ENCODE measurements at places on chromosomes 1 and 21.

DNA sequence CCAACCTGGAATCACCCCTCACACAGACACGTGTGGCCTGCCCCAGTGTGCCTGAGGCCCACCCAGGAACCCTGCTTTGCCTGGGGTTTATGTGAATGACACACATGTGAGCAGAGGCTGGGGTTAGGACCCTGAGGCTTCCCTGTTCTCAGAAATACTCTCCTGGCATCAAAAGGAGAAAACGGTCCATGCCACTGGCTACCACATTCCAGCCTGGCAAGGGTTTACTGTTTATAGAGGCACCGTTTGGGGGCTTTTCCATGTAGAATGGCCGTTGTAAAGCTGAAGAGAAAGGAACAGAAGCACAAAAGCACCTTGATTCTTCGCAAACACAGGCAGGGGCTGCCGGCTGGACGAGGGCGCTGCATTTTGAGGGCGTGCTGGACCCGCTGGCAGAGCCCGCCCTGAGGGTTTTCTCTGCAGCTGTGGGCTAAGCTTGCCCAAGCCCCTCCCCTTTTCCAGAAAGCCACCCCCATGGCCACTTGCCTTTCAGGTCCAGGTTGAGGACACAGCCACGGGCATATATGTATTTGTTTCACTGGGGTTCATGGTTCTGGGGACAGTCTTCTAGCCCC is 13.0 kb downstream of the TFF3 start:
- peak; percentile 17 for DNase-seq

GRCh38 chr1:245248231-245248731 is 93.5 kb downstream of the KIF26B start:
- no peak for DNase-seq

- no peak for DNase-seq
Measured at GRCh38 chr1:205286335-205286950, 35.1 kb downstream of the NUAK2 start.

- no peak for DNase-seq
Measured at GRCh38 chr21:25133939-25134338, 473.3 kb downstream of the MRPL39 start.

DNA sequence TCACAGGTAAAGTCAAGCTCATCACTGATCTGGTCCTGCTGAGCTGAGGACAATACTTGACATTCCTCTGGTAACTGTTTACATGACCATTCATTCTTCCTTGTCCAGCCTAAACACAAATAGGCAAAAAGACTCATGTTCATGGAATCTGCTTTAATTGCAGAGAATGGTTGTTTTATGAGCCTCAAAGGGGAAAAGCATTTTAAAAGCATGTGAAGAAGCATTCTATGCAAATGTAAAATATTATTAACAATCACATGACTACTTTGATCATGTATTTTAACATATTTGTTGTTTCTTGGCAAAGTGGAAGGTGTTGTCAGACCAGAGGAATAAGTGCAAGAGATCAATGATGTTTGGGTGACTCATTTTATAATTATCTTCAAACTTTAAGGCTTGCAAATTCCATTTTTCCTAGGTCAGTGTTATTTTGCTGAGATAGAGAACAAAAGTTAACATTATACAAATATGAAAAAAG is 133.7 kb downstream of the RUNX1 start:
- DNase-seq = no peak

DNA sequence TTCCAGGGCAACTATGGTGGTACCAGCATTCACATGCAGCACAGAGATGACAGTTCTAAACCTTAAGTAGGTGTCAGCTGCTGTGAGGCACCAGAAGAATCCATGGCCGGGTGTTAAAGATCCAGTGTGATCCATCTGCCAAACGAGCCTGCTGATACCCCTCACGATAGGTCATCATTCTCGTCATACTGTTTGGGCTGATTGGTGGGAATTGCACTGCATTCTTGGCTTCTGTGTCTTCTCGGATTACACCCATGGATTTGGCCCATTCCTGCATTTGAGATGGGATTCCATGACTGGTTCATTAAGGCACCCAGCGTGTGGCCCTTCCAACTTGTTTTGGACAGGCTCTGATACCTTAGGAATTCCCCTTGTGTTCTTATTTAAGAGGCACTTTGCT is 55.2 kb downstream of the ST6GALNAC3 start:
- no peak for DNase-seq

DNA sequence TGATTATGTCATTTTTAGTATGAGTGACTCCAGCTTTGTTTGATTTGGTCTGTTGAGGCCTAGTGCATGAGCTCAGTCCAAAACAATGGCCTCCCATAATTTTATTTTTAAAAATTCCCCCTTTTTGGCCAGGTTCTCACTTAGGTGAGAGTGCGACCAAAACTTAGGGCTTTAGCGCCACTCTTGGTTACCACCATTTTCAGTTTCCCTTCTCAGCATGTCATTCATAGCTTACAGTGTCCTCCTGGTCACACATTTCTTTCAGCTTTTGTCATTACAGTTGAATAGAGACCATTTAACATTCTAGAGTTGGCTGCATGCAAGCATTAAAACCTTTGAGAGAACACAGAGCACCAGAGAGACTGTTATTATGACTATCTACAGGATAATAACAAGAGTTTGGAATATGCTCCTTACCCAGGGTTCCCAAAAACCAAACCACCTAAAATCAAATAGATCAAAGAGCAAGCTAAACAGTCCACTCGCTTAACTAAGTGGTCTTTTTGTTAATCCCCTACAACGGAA is 85.4 kb downstream of the TLR5 start:
- DNase-seq = no peak

DNA sequence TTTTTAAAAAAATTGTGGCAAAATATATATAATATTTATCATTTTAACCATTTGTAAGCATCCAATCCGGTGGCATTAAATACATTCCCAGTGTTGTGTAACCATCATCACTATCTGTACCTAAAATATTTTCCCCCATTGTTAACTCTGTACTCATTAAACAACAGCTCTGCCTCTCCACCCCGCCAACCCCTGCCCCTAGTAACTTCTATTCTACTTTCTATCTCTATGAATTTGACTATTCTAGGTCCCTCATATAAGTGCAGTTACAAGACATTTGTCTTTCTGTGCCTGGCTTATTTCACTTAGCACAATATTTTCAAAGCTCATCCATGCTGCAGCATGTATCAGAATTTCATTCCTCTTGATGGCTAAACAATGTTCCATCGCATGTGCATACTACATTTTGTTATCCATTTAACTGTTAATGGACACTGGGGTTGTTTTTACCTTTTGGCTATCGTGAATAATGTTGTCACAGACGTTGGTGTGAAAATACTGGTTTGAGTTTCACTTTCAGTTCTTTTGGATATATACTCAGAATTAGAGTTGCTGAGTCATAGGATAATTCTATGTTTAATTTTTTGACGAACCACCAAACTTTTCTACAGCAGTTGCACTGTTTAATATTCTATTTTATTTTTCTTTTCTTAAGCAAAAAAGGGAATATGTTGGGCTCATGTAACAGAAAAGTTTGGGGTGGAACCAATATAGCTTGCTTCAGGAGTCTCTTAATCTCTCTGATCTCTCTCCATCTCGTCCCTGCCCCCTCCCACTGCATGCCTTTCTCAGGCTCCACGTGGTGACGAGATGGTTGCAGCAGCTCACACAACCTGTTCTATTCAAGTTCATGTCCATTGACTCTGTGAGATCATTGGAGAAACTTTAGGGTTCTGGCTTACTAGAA is 25.2 kb upstream of the RCAN1 start:
- DNase-seq = no peak

DNA sequence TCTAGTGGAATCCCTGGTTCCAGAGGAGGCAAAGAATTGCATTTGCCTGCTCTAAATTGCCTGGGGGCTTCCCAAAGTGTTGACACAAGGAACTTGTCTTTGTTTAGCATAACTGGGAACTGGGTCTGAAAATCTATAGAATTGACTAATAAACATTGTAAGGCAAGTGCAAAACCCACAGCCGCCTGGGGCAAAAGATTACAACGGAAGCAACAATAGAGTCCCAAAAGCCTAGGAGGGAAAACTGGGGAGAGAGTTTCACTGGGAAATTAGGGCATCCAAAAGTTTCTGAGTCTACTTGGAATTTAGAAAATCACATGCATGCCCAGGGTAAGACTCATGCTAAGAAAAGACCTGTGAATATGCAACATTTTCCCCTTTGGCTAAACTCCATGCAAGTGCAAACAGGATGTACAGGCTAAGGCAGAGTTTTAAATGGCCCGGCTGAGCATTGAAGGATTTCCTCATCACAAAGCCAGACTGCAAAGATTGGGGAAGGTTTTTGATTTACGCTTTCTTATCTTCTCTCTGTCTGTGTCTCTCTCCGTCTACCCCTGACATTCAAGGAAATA is 725.3 kb upstream of the NCAM2 start:
- no peak for DNase-seq

- DNase-seq = no peak
Measured at GRCh38 chr1:40257313-40257687, 736 bp upstream of the ZMPSTE24 start.

GRCh38 chr1:204405988-204406387 is 5.6 kb downstream of the PPP1R15B start:
- no peak for DNase-seq

DNA sequence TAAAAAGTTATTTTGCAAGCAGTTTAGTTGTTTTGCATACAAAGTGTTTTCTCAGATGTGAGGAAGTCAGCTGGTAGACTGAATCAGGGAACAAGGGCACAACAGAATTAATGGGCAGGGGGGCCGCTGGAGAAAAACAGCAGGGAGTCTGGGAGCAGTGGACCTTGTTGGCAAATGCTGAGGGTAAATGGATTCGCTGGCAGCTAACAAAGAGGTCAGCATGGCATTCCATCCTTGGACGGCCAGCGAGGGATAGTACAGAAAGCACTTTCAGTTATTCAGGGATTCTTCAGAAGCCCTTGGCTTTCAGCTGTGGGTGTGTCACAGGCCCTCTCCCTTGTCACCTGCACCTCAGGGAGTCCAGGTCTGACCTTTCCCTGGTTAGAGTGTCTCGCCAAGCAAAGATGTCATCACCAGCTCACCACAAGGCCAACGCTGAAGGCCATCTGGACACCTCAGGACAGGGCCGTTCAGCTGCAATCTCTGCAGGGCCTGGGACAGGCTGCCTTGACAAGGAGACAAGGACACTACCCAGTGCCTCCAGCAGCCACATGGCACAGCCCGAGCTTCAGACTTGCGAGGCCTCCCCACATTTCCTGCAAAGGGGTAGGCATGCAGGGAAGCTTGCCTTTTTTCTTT is 90.4 kb downstream of the KCNN3 start:
- DNase-seq = no peak

GRCh38 chr1:33986390-33987095 is 122.7 kb downstream of the HMGB4 start:
- no peak for DNase-seq

DNA sequence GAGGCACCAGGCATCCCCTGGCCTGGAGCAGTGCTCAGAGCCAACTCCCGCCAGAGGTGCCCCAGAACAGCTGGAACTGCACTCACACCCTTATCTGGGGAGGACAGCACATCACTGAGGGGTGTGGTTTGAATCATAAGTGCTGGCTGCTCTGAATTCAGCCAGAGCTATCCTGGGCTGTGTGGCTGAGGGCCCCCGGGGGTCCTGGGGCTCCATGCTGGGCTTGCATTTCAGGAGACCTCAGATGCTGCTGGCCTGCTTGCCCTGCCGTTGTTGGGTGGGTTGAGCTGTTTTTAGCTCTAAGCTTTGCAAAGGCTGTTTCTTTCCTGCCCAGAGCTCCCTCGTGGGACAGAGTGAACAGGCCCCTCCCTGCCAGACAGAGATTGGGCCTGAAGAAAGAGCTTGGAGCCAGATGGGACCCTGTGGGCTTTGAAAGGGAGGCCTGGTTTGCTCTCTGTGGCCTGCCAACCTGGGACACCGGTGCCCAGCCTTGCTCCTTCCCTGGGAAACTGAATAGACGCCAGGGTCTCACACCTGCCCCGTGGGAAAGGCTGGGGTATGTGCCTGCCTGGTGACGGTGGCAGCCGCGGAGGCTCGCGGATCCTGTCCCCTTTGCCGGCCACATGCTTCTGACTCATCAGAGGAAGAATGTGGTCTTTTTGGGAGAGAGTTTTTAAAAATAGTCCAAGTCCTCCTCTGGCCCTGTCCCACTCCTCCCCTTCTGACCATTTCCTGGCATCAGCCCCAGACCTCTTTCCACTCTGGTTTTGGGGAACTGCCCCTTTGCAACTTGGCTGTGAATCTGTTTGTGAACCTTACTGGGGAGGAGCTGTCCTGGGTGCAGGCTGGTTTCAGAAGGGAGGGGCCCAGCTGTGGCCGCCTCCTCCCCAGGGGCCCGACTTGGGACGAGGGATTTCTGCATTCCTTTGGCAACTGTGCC is 30.0 kb downstream of the ARHGEF10L start:
- no peak for DNase-seq

- DNase-seq = no peak
Measured at GRCh38 chr21:34559089-34559631, 47.1 kb upstream of the KCNE1 start.

- no peak for DNase-seq
Measured at GRCh38 chr1:3205815-3206214, 136.8 kb downstream of the PRDM16 start.

- DNase-seq = no peak
Measured at GRCh38 chr1:223180731-223181321, 37.8 kb upstream of the TLR5 start.

DNA sequence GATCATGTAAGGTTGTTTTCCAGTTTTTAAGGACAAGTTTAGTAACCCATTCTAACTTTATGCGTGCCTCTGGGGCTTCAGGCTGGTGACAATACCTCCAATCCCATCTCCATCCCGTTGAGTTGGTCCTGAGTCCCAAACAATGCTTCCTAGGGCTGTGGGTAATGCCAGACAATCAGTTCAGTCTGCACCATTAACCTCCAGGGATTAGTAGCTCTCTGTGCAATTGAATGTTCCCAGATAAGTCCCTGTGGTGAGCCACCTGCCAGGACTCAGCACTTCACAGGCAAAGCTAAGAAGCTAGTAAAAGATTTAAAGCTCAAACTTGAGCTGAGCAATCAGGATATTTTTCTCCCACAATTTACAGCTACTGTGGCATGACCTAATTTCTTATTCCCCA is 462.2 kb upstream of the PTBP2 start:
- DNase-seq = no peak

DNA sequence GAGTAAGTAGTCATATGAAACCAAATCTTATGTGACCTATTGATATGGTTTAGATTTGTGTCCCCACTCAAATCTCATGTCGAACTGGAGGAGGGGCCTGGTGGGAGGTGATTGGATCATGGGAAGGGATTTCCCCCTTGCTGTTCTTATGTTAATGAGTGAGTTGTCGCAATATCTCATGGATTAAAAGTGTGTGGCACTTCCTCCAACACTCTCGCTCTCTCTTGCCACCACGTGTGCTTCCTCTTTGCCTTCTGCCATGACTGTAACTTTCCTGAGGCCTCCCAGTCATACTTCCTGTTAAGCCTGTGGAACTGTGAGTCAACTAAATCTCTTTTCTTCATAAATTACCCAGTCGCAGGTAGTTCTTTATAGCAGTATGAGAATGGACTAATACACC is 241.2 kb downstream of the RGS7 start:
- DNase-seq = no peak

DNA sequence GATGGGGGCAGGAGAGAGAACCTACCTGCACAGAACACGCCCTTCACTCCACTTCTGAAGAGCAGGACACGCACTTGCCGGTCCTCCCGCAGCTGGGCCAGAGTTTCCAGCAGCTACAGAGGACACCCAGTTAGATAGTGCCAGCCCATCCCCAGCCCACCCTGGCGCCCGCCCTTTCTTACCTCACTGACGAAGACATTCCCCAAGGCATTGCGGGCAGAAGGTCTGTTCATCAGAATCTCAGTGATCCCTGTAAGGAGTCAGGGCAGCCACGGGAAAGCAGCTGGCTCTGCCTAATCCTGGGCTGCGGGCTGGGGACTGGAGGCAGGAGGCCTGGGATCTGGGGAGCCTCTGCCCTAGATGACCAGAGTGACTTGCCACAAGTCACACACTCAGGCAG is 10.0 kb downstream of the ECHDC2 start:
- DNase-seq = no peak
